Activated T-cell treated with anti-CD3 and anti-CD28 coated beads for 4 hours (primary cell): ENCODE measurements at places on chromosomes 1 and 21.
A peak's percentile ranks its signal among the peaks of the same experiment; 100 is the strongest.

DNA sequence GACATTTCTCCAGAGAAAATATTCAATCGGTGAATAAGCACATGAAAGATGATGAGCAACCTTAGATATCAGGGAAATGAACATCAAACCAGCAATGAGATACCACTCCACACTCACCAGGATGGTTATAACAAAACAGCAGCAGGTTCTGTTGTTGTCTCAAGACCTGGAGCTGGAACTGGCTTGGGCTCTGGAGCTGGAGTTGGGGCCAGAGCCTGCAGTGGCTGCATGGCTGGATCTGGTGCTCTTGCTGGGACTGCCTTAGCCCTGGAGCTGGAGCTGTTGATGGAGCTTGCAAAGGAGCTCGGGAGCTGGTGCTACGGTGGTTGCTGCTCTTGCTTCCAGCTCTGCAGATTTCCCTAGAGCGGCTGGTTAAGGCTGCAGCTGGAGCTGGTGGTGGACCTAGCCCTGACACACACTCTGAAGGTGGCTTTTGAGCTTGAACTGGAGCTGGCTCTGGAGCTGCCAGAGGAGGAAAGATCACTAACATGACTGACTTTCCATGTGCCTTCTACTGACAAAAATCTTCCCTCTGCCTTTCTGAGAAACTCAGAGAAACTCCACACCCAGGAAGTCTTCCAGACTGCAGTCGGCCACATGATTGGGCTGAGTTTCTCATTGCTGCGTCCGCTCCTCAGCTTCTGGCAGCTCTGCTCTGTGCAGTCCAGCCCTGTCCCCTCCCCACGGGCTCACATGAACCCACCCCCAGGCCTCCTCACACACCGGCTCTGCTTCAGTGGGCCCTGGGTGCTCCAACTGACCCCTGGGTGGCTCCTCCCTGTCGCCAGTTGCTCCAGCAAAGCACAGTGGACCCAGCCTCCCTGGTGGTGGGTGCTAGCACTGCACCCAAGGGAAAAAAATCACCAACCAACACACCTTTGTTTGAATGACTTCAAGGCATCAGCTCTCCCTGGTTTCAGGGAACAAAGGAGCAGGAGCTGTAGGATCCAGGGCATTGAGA, 139.1 kb upstream of the FMN2 start:
- DNase-seq = no peak

DNA sequence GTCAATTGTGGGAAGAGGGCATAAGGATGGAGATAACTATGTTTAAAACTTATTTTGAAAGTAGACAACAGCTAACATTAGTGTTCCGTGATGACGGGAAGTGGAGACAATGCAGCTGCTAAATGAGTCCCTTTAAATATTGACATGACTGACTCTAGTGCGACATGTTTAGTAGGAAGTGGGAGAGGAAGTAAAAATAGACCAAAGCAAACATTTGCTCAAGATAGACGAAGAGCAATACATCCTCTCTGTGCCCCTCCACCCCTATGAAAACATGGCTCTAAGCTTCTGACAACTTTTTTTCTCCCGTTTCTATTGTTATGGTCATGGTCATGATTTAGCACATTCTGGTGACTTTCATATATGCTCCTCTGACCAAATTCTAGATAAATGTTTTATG, 60.0 kb upstream of the HMCN1 start:
- no peak for DNase-seq

- DNase-seq = no peak
Measured at GRCh38 chr1:147534386-147534785, 6.9 kb upstream of the BCL9 start.

DNA sequence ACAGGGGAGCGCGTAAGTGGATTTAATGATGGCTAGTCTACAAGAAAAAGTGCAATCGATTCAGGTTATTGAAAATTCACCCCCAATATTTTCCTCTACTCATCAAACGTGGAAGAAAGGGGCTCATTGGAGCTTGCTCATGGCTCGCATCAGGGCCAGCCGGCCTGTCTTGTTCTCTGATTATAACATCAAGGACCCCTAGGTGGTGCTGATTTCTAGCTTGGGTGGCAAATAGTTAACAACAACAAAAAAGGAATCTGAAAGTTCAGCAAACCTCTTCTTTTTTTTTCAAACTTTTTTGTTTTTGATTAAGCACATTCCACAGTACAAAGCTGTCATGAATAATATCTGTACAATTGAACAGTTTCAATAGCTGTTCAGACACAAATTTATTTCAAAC, 35.8 kb upstream of the SOD1 start:
- no peak for DNase-seq

DNA sequence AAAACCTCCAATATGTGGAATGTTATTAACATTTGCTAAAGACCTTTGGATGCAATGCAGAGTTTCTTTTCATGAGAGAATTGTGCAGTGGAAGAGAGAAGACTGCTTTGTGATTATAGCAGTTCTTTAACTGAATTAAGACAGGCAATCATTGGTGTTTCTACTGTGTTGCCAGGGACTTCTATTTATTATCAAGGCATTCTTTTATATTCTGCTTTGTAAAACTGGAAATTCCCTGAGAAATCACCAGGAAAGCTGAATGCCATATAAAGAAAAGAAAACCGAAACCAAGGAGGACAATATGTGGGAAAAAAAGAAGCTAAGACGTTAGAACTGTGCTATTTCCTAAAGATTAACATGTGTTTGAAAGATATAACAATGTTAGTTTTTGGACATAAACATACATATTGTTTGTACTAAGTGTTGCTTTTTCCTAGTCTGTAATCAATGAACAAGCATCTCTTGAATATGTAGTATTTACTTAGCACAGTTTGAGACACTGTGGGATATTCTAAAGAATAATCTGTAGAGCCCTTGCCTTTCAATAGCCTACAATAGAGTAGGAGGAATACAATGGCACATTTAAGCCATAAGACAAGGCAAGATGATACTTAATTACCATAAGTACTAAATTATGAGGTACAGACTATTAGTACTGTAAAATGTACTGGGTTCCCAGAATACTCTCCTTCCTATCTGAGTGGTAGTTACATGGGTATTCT, 47.1 kb downstream of the EXTL2 start:
- no peak for DNase-seq

DNA sequence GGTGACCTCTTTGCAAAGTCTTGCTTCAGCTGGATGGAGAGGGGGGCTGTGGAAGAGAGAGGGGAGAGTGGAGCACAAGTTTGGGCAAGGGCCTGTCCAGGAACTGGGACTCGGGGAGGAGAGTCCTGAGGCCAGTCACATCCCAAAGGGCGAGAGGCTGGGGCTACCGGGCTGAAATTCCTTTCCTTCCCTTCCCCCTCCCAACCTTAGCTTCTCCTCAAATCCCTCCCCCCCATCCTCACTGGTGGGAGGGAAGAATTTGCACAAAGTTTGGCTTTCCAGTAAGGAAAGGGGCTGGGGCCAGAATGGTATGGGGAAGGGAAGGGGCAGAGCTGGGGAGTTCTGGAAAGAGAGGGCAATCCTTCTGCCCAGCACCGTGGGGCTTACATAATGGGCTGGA, 854 bp downstream of the CNTN2 start:
- no peak for DNase-seq

GRCh38 chr1:219459351-219460080, 153.4 kb downstream of the ZC3H11B start:
- no peak for DNase-seq

DNA sequence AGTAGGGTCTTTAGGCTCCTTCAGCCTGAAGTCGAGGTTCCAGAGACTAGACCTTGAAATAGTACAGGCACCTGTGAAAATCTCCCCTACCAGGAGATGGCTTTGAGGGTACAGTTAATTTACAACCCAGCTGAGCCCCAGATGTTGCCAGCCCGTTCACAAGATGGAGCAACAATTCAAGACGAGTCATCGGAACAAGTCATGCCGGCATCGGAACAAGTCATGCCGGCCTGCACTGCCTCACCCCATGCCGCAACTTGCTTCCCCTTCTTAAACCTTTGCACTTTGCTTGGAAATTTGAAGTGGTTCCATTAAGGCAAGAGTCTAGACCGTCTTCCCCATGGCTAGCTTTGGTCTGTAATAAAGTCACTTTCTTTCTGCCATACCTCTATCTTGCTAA, 16.0 kb downstream of the HHAT start:
- no peak for DNase-seq

GRCh38 chr1:226723657-226724532, 15.2 kb downstream of the ITPKB start:
- no peak for DNase-seq

- no peak for DNase-seq
Measured at GRCh38 chr1:81144240-81144825, 656.4 kb upstream of the ADGRL2 start.

- DNase-seq = peak; percentile 35
Measured at GRCh38 chr1:108643492-108644335, 17.2 kb downstream of the HENMT1 start.

DNA sequence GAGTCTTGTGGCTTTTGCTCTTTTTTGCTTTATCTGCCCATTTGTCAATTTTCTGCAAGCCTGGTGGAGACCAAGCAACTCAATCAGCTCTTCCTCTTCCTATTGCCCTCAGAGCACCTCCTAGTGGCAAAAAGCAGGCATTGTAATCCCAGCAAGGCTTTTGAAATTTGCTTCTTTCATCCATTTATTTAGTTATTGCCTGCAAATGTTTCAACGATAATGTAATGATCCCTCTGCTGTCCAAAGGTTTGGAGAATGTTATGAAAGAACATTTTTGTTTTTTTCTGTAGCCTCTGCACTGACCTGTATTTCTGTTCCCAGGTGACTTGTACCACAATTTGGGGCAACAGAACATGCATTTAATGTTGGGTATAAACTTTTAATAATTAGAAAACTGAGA, 127.8 kb downstream of the GABPA start:
- no peak for DNase-seq

DNA sequence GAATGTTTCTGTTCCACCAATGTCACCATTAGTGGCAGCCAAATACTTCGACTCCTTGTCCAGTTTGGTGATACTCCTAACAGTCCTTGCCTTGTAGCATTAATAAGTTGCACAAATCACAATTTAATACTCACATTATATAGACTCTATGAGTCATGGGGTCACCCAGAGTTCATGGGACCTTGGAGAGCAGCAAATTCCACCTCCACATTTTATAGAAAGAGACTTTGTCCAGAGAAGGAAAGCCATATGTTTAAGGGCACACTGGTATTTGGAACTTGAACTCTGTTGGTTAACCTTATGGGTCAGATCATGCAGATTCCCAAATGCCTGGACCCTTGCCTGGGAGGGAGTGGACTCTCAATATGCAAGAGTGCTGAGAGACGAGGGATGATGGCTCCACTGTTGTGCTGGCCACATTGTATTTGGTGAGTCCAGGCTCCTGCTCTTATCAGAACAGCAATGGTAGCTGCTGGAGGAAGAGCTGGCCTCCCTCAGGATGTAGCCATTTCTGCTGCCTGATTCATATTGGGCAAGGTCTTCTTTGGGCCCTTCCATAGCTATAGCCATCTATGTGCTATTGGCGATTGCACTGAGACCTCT, 30.6 kb downstream of the DNAJC6 start:
- DNase-seq = no peak

- DNase-seq = no peak
Measured at GRCh38 chr1:166418344-166418933, 251.6 kb upstream of the FAM78B start.

- no peak for DNase-seq
Measured at GRCh38 chr1:186812570-186812969, 16.2 kb upstream of the PLA2G4A start.

DNA sequence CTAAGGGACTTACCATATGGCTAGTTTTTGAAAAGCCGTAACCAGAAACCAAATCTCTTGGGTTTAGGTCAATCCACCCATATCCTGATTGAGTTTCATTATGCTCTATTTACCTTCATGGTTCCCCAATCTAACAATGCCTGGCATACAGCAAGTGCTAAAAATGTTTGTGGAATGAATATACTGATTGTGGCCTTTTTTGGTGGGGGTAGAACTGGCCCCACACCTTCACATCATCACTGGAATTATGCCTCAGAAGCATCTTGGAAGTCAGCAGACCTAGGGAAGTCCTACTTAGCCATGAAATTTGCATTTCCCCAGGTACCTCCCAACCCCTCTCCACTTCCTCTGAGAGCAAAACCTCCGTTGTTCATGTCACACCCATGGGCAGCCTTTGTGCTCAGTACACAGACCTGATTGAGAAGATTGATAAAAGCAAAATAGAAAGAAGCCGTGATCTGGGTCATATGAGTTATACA, 17.8 kb upstream of the SLAMF1 start:
- no peak for DNase-seq

DNA sequence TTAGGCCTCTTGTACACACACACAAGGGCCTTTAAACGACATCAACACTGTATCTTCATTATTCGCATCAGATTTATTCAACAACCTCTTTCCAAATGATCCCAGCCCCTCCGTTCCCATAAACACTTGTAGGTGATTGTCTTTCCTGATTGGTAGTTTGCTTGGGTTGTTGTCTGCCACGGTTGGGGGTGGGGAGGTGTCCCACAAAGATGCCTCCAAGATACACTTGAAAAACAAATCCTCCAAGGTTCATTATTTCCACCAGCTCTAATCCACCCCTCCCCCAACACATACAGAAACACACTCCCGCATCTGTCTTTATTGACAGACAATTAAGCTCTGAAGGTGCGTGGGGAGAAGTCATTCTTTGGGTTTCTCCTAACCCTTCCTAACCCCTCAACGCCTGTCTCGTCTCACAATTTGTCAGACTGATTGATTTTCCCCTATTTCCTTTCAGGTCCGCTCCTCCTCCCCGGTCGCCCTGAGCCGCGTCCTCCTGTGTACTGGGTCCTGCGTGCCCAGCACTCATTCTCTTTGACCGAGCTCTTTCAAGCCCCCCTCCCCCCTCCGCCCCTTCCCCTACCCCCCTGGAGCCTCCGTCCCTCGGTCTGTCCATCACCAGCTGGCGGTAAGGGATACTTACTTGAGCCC, 1.4 kb downstream of the WDR26 start:
- DNase-seq = no peak

DNA sequence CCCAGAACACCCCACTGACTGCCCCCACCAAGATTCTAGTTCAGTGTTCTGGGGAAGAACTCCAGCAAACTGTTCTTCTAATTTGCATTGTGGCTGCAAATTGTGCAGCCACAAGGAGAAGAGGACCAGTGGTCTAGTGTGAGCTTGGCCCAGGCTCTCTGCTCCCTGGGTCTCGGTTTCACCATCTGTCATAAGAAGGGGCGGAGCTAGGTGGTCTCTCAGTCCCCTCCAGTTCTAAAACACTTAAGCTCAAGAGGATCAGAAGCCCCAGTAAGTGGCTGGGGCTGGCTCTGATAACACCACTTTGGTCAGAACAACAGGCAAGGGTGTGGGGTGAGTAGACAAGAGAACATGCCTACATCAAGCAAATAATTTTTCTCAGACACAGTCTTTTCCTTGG, 99.9 kb downstream of the BEND5 start:
- no peak for DNase-seq
